HFFc6 (cell line): ENCODE measurements at places on chromosomes 16 and 17. TPM values are rescaled to one million over a fixed set of nuclear protein-coding genes. Genes with fewer than 3 reads are reported as not detected.

Gene CES5A
- not detected in 3 replicates for total RNA-seq

Gene SLFN12L
- not detected in 3 replicates for total RNA-seq

Gene SOX15
- 0.47 to 0.92 TPM (median 0.63 TPM) in 3 replicates for total RNA-seq

Gene USP43
- 0.09 TPM in 1 of 3 replicates, not detected in the others for total RNA-seq

Gene KRTAP1-5
- total RNA-seq, result 62.3 to 114 TPM (median 87.3 TPM) in 3 replicates

Gene CTRB2
- total RNA-seq, result not detected in 3 replicates

Gene TMEM106A
- total RNA-seq, result 12.0 to 14.8 TPM (median 14.7 TPM) in 3 replicates

Gene DNAH9
- not detected in 2 replicates for total RNA-seq

Gene ADAMTS18
- total RNA-seq, result not detected in 3 replicates

Gene KIF18B
- 10.3 to 24.4 TPM (median 22.6 TPM) in 3 replicates for total RNA-seq

Gene CDIPT
- 82.6 and 107 TPM in 2 replicates for total RNA-seq
